ENCODE measurements at places on chromosomes 3 and 15.

DNA sequence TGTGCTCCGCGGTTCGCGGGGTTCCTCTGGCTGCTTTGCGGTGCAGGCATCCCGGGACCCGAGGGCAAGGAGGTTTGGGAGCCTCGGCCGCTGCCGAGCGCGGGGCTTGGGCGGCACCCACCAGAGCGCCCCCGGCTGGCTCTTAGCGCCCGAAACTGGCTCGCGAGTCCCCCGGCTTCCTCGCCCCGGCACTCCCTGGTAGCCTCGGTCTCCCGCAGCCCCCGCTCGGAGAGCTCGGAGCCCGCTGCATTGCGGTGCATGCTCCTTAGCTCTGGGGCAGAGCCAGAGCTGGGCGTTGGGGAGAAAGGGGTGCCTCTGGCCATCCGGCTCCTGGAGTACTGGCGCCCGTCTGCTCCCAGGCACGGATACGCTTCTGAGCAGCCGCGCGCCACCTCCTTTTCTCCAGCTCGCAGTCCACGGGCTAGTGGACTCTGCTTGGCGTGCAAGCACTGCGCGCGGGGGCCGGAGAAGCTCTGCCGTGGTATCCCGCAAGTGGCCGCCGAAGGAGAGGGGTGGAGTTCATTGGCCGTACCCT, 753 bp downstream of the EPHB1 start:
- no peak for DNase-seq

- no peak for DNase-seq
These were observed 156.8 kb upstream of the ADAMTS9 start for GRCh38 chr3:64844558-64844957.

GRCh38 chr15:98445315-98445714, 203.0 kb upstream of the IGF1R start:
- no peak for DNase-seq

DNA sequence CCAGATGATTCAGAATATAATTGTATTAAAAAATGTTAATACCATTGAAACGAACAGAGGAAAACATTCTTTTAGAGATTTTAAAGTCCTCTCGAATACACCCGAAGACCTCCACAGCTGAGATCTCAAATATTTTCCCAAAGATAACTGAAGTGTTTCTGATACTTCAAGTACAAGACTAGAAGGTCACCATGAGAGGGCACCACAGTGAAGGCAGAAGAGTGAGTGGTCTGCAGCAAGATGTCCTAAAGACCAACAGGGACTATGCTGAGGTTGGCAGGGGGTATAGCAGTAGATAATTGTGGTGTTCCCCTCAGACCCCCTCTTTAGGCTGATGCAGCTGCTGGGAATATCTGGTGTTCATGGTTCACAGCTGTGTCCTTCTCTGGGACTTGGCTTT, 156.5 kb downstream of the PDCD6IP start:
- DNase-seq = no peak

GRCh38 chr15:67836955-67837354, 2.9 kb downstream of the RNU6-1 start:
- DNase-seq = no peak

- no peak for DNase-seq
These were observed 135.2 kb downstream of the RYR3 start for GRCh38 chr15:33445984-33446383.

DNA sequence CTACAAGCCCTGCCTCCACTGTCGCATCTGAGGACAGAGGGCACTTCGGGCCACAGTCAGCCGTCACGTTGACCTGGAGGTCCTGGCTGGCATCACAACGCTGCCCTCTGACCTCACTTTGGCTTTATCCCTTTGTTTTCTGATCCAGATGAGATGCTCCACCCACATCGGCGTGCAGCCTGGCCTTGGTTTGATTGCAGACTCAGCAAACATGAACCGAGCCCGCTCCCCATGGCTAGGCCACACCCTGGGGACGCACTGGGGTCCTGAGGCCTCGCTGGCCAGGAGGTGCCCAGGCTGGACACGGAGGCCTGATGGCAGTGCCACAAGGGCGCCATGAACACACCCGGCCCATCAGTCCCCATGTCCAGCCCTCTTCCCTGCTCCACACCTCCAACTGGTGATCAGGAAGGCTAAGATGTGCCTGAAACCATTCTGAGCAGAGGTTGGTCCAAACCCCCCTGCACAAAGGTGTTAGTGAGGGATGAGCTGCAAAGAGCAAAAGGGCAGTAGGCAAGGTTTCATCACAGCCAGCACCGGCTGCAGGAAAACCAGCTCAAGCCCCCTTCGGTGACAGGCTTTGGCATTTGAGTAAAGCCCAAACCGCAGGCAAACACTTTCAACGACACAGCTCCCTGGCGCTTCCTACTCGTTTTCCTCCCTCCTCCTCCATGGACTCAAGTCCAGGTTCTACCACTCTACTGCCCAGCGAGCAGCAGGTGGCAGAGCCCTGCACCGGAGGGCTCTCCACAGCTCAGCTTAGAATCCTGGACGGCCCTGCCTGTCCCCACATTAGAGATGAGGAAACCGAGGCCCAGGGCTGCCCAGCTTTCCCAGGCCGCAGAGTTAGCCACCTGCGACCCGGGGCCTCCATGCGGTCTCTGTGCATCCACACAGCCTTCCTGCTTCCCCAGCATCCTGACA, 165.8 kb downstream of the NUP210 start:
- no peak for DNase-seq

DNA sequence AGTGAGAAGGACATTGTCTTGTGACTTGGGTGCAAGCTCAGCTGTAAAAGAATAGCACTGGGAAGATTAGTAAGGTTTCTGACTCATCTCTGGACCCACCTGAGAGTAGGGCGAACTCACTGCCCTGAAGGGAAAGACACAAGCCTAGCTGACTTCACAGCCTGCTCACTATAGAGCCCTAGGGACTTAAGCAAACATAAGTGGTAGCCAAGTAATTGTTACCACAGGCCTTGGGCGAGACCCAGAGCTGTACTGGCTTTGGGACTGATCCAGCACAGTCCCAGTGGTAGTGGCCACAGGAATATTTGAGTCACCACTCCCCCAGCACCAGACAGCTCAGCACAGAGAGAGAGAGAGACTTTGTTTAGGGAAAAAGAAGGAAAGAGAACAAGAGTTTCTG, 429.9 kb downstream of the TBL1XR1 start:
- no peak for DNase-seq

DNA sequence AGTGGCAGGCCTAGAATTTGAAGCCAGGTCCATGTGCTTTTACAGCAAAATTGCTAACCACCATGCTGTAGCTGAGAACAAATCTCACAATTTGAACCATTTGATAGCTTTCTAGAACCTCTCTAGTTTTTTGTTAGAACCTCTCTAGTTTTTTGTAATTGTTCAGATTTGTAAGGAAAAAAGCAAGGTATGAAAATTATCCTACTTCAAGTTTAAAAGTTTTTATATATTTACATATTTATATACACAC, 9.8 kb downstream of the GXYLT2 start:
- no peak for DNase-seq

- DNase-seq = no peak
These were observed 19.8 kb downstream of the CCR3 start for GRCh38 chr3:46261926-46262594.

DNA sequence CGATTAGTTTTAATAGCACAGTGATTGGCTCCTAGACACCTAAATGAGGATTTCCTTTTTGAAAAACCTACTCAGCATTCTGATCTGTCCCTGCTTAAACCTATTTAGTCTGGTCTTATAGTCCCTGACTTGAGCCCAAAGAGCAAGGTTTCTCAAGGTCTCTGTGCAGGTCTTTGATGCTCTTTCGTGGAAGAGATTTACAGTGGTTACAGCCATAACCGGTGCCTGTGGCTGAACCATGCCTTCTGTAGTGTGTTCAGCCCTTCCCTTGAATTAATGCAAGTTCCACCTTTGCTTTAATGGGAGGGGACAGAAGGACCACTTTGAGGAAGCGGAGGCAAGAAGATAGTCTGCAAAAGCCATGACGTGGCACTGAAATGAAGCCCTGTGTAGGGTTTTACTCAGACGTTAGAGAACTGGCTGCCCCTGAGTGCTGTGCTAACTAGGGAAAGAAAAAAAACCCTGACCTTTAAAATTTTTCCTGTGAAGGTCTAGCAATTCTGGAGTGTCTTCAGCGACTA, 43.0 kb downstream of the ZBTB38 start:
- DNase-seq = no peak

GRCh38 chr15:90681480-90681879, 35.7 kb upstream of the BLM start:
- no peak for DNase-seq

DNA sequence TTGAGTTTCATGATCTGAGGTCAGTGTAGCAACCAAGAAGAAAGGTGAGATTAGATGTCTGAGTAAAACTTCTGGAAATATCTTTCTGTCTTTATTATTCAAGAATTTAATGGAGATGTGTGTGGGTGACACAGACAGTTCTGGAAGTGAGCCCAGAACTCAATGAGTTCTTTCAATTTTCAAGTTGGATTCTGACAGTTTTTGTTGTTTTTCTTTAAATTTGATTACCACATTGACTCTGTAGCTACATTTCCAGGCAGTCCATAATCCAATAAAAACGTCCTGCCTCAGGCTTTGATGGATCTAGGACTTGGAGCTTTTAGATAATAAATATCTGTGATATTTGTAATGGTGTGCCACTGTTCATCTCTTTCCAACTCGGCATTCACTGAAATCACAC, 3.9 kb upstream of the PARP14 start:
- DNase-seq = no peak

Data from effector CD8-positive, alpha-beta T cell (primary cell).